ENCODE measurements at places on chromosomes 11 and 22.

GRCh38 chr11:133176748-133177147, 355.6 kb downstream of the OPCML start:
- no peak for DNase-seq

- DNase-seq = peak; percentile 85
These were observed 10.8 kb upstream of the SLC35C1 start for GRCh38 chr11:45794169-45794568.

GRCh38 chr22:39748877-39749276, 144.7 kb downstream of the ENTHD1 start:
- DNase-seq = peak; percentile 75

DNA sequence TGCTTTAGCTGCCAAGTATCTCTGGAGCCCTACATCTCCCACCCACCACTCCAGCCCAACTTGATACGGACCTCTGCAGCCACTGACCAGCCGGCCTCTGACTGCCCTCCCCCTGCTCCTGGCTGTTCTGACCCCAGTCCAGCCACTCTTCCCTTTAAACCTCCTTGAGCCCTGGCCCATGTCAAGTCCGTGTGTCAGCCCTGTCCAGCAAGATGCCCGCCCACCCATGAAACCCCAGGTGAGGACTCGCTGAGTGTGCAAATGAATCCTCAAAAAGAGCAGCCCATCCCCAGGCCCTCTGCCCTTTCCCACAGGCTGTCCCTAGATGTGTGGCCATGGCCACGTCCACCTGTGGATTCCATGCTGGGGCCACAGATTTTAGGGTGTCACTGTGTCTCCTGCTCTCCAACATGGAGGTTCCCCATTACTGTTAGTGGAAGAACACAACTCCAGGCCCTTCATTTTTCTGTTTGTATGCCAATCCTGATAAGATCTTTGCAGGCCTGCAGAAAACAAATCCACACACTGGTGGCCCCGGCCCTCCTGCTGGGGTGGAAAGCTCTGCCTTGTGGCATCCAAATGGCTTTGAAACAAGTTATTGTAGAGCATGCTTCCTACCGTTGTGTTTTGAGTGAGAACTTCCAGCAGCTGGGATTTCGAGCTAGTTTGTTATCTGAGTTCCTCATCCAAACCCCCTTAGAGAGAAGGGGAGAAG, 22.7 kb upstream of the ADORA2A start:
- DNase-seq = no peak

DNA sequence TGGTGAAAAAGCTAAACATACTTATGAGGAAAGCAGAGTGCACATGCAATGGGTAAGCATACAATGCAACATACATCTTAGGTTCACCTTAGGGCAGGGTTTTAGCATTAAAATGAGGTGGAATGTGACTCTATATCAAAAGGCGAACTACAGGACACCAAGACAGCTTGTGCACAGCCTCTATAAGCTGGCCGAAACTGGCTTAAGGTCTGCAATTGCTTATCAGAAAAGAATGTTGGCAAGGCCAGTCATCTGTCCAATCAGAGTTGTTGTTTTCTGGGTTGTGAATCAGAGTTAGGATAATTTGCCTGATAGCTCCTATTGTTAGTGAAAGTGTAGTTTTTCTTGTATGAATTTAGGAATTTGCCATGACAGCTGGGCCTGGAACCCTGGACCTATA, 76.5 kb downstream of the LRRC4C start:
- DNase-seq = no peak

DNA sequence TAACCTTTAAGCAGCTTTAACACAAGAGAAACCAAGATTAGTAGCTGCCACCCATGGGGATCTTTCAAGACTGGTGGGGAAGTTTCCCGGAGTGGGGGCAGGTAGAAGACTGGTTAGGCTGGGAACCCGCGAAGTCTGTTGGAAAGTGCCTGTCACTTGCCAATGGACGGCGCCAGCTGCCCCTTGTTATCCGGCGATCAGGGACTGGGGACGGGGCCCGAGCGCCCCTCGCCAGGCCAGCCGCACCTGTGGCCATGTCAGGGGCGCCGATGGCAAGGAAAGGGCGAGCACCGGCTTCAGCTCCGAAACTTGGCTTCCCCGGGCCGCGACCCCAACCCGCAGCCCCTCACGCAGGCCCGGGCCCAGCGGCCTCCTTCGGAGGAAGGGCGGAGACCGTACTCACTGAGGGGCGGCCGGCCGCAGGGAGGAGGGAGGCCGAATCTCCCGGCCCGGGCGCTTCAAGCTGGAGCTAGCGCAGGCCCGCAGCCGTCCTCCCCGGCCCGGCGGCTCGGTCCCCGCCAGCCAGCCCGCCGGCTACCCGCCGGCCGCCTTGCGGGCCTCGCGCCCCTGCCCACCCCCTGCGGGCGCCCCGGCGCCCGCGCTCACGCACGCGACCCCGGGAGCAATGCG, 539 bp downstream of the EIF4ENIF1 start:
- peak; percentile 67 for DNase-seq

- DNase-seq = peak; percentile 78
These were observed 8.2 kb upstream of the USP2 start for GRCh38 chr11:119389611-119390254.

DNA sequence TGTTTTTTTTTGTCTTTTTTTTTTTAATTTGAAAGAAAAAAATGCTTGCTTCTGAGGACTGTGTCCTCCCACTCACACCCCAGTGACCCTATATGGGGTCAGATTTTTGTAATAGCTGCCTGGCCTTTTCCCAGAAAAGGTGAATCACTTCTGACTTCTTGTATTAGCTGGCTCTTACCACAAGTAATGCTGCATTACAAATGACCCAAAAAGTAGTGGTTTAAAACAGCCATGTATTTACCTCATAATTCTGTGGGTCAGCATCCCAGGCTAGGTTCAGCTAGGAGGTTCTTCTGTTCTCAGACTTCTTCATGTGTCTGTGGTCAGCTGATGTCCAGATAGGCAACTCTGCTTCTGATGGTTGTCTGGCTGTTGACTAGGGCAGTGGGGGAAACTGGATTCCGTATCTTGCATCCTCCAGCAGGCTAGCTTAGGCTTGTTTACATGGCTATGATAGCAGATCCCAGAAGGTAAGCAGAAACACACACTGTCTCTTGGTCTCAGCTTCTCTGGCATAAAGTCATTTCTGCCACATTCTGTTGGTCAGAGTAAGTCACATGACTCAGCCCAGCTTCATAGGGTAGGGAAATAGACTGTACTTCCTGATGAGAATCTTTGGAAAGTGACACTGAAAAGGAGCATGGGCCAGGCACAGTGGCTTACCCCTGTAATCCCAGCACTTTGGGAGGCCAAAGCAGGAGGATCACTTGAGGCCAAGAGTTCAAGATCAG, 19.5 kb downstream of the LHFPL7 start:
- DNase-seq = no peak

GRCh38 chr11:122813894-122814270, 24.4 kb upstream of the CRTAM start:
- DNase-seq = no peak
